Cerebellum (tissue), 4 donors: ENCODE measurements at places on chromosomes 2 and 18.

- no peak for DNase-seq
Measured at GRCh38 chr2:129775952-129776653, 203.4 kb upstream of the RAB6C start.

DNA sequence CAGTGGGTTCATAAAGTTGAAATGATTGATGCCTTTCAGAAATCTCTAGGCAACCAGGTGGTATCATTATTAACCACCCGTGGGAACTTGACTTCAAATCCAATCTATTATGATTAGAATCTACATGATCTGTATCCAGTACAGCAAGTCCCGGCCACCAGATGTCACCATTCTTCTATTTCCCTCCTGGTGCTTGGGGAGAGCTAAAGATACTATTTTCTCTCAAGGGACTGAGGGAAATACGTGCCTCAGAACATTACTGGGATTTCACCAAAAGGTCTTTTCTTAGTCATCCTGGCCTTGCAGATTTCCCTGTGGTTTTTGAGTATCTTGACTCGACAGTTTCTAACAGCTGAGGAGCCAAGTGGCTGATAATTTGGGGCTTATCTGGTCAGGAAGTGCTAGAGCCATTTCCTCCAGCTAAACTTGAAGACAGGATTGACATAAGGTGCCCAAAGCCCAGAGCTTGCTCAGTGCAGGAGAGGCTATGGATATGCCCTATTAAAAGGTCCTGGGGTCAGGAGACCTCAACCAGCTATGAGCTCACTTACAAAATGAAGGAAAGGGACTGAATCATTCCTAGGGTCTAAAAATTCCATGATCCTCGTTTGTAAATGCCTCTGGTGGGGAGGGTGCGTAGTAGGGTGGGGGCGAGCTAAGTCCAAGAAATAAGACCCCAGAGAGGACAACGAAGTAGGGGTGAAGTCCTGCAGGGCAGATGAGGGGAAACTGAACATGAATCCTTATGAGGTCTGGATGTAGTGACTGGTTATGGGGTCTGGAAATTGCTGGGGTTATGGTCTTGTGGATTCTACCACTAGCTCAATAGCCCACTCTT lies 135.4 kb upstream of the MGAT5 start:
- peak; percentile 80 for DNase-seq

DNA sequence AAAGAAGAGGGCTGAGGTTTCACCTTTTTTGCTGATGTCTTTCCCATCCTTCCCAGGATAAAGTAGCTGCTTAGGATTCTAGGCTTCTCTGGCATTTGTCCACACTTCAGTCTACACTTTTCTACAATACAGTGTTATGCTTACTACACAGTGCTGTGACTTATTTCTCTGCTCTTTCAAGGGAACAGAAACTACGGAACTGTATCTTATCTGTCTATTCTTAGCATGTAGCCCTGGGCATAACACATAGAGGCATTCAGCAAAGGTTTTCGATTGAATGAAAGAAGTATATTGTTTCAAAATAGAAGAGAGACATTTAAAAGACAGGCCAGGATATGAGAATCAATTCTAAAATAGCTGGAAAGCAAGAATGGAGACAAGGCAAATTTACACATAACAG lies 110.9 kb downstream of the ARHGEF33 start:
- no peak for DNase-seq

DNA sequence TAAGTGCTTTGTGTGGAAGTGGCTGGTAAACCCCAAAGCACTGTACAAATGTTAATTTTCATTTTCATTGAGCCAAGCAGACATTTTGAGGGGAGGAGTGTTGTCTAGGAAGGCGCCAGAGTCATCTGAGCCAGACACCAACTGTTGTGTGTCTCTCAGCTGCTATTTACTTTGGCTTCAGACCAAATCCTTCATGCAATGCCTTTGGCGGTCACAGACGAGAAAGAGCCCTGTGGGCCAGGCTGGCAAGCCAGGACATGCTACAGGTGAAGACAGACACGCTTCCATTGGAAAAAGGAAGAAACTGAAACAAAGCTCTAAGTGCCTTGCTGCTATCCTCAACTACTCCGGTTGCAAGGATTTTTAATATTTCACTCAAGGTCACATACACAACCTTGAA lies 115.4 kb upstream of the CDC42EP3 start:
- DNase-seq = no peak

DNA sequence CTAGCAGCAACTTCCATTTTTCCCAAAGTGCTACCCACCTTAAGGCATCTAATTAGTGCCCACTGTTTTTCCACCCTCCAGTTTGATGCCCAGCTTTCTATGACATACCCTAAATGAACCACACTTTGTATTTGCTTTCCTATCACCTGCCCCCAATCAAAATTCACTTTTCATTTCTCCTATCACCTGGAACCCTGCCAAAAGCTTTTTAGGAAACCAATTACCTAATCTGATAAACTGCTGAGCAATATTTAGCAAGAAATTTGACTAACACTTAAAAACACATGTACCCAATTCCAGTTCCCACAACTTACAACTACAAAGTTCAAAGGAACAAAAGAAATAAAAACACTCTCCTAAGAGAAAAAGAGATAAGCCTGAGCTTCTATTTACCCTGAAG lies 71.7 kb downstream of the IKZF2 start:
- no peak for DNase-seq

GRCh38 chr2:201777869-201778268 lies 2.9 kb downstream of the ALS2 start:
- DNase-seq = no peak

- no peak for DNase-seq
Measured at GRCh38 chr18:7524786-7525185, 42.3 kb upstream of the PTPRM start.

DNA sequence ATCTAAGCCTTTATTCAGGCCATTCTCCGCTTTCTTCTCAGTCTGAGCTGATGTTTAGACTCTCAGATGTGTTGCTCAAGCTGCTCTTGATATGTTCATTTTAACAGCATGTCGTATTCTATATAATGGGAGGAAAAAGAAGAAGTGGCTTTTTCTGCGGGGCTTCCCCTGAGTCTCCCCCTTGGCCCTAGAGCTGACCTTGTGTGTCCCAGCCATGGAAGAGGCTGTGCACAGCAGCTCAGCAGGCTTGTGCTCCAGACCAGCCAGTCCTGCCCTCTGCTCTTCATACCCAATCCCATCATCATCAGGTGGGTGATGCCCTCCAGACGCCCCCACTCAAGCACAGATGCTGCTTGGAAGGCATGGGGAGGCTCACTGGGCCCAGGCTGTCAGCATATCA lies 155.1 kb upstream of the CELF4 start:
- DNase-seq = no peak

- DNase-seq = no peak
Measured at GRCh38 chr2:150887926-150888325, 373.7 kb downstream of the RBM43 start.

- no peak for DNase-seq
Measured at GRCh38 chr2:8625399-8626300, 56.2 kb upstream of the ID2 start.

- no peak for DNase-seq
Measured at GRCh38 chr18:74082742-74083556, 64.7 kb downstream of the FBXO15 start.

- DNase-seq = no peak
Measured at GRCh38 chr2:236901956-236902355, 183.7 kb upstream of the COPS8 start.

DNA sequence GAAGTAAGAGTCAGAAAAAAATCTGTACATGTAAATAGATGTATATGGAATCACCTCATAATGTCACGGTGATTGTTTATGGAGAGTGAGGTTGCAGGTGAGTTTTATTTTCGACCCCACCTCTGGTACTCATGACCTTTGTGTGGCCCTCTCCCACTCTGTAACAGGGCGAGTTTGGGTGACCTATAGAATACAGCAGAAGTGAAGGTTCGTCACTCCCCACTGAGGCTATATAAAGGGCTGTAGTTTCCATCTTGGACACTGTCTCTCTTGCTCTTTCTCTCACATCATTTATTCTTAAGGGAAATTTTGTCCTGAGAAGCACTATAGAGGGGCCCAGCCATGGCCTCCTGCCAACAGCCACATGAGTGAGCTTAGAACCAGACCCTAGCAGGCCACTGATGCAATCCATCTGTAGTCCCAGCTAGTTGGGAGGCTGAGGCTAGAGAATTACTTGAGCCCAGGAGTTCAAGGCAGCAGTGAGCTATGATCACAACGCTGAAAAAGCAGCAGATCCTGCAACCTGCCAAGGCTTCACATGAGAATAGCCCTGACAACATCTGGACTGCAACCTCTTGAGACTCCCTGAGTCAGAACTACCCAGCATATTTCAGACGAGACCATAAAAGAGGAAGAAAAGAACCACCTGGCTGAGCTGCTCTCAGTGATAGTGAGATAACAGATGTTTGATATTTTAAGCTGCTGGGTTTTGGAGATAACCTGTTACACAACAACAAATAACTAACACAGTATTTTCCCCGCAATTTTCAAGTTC lies 74.3 kb upstream of the SLC1A4 start:
- no peak for DNase-seq

DNA sequence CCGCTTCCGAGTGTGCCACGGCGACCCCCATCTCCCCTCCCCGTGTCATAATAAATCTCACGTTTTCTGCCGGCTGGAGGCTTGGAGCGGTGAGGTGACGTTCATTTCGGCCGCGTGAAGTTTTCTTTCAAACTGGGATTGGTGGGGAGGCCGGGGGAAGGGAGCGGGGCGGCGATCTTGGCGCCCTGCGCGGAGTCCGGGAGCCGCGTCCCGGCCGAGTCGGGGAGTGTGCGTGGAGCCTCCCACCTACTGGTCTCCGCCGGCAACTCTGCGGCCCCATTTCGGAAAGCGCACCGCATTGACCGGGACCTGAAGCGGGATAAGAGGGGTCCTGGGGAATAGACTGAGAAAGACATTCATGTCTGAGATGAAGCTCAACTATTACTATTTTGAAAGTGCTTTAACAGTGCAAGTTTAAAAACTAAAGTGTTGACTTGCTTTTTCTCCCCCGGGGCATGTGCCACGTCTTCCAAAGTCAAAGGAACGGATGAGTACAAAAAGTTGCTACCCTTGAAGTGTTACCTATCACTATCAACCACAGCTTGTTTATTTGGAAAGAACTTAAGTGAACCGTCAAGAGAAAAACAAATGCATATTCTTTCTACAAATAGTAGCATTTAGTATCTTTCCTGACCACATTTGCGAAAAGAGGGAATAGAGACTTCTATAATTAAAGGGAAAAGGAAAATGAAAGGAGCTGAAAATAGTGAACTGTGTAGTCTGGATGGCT lies 818 bp upstream of the IKZF2 start:
- DNase-seq = peak; percentile 45

- DNase-seq = no peak
Measured at GRCh38 chr18:37598966-37599896, 33.6 kb upstream of the CELF4 start.

GRCh38 chr2:228105526-228106250 lies 75.8 kb downstream of the SPHKAP start:
- DNase-seq = no peak

GRCh38 chr2:81263989-81264388 lies 959.4 kb upstream of the LRRTM1 start:
- DNase-seq = no peak

DNA sequence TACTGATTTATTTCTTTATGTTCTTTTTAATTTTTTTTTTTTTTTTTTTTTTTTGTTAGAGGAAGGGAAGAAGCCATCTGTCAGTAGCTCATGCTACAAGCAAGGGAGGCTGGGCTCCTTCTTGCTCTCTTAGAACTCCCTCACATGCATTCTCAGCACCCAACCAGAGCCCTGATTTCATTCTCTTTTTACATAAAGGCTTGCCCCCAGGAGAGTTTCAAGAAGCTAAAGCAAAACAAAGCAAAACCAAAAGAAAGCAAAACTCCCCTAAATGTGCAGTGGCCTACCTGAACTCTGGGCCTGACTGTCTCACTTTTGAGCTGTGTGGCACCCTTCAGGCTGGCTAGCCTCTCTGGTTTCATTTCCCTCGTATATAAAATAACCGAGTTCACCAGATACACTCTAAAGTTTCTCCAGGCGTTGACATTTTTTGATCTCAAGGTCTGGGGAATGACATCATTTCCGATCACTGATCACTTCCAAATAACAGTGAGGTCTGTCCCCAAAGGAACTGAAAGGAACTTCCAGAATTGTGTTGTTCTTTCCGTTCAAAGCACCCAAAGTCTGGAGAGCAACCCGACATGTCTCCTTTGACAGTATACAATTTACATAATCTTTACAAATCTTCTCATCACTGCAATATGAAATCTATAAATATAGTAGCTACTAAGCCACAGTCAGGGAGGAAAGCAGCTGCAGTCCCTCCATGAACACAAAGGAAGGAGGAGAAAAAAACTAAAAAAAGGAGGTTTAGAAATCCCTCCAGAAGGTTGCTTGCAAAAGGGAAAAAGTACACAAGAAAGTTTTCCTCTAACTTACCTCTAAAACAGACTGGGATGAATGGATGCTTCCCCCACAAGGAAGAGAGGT lies 145.6 kb upstream of the NCK2 start:
- DNase-seq = no peak

- DNase-seq = no peak
Measured at GRCh38 chr2:111884592-111884964, 585 bp upstream of the ANAPC1 start.

DNA sequence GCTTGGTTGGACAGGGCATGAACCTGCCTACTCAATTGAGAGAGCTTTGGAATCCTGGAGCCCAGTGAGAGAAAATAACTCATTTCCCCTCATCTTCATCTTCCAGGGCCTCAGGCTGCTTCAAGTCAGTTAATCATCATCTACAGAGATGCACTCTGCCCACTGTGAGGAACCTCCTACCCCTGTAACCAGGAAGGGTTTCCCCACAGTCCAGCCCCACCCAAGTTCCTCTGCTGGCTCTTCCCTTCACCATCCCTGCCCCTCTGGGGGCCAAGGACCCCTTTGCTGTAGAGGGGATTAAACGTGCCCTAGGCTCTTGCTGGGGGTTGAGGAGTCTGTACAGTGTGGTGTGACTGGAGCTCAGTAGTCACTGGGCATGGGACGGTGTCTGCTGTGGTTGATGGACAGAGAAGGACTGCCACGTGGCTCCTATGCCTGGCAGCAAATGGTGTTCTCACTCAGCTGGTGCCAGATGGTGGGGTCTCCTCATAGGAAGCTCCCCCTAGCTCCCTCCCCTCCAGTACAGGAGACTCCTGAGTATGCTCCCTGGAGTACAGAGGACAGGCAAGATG lies 29.5 kb upstream of the LGALSL start:
- no peak for DNase-seq

GRCh38 chr2:95069465-95069864 lies 44.0 kb downstream of the MAL start:
- no peak for DNase-seq

GRCh38 chr2:136168720-136169119 lies 50.8 kb upstream of the CXCR4 start:
- DNase-seq = no peak

GRCh38 chr2:172480301-172481218 lies 53.2 kb downstream of the ITGA6 start:
- DNase-seq = no peak

GRCh38 chr2:24214880-24215279 lies 40.0 kb downstream of the FAM228A start:
- no peak for DNase-seq
